A172 (cell line): ENCODE measurements at places on chromosomes 16 and 17. TPM values are rescaled to one million over a fixed set of nuclear protein-coding genes. Genes with fewer than 3 reads are reported as not detected.
A peak's percentile ranks its signal among the peaks of the same experiment; 100 is the strongest.

The OTOP3 gene
- not detected in 2 replicates for total RNA-seq

The SLFN13 gene
- total RNA-seq: 0.52 and 0.84 TPM in 2 replicates

The KRTAP3-1 gene
- not detected in 2 replicates for total RNA-seq

The RGS11 gene
- 0.07 TPM in 1 of 2 replicates, not detected in the other for total RNA-seq

The AOC2 gene
- total RNA-seq: 0.10 TPM in 1 of 2 replicates, not detected in the other

The PTX4 gene
- not detected in 2 replicates for total RNA-seq

GRCh38 chr16:77434530-77435271 is at the start of gene ADAMTS18:
Gene ADAMTS18 (minus strand): TSS chr16:77435034. CDS start chr16:77434695, 339 bp downstream.
- DNase-seq: no peak

DNA sequence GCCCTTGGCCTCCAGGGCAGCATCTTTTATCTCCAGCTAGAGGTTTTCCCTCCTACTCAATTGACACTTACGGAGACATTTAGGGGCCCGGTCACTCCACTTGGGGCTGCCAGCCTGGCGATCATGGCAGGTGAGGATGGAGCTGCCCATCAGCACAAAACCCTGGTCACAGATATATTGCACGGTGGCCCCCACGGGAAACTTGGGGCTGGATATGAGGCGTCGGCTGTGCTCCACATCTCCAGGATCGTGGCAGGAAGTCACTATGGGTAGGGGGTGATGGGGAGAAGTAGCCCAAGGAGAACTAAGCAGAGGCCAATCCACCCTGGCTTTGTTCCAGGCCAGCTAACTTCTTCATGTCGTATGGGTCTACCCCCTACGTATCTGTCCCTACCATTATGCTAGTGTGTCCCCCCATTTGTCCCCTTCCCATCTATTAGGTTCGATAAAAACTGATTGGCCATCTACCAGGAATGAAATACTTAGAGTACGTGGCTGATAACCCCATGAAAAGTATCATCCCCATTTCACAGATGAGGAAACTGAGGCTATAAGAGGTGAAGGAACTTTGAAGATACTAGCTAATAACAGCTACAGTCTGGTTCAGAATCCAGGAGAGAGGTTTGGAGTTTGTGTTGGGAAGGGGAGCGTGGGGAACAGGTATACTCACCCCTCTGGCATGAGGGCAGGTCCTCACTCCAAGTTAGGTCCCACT is 6.1 kb upstream of the PHF12 start:
- DNase-seq: no peak

DNA sequence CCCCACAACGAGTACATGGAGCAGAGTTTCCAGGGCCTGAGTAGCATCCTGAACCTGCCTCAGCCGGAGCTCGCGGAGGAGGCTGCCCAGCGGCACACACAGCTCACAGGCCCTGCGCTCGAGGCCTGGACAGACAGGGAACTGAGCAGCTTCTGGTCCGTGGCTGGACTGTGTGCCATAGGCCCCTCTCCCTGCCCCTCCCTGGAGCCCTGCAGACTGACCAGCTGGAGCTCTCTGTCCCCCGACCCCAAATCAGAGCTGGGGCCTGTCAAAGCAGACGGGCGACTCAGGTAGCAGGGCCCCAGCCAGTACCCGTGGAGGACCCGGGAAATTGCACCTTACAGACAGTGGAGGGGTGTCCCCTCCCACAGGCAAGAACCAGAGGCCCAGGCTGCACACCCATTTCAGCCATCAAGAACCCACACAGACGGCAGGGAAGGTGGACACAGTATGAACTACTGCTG is 13.0 kb downstream of the MRPL27 start:
- DNase-seq: no peak

DNA sequence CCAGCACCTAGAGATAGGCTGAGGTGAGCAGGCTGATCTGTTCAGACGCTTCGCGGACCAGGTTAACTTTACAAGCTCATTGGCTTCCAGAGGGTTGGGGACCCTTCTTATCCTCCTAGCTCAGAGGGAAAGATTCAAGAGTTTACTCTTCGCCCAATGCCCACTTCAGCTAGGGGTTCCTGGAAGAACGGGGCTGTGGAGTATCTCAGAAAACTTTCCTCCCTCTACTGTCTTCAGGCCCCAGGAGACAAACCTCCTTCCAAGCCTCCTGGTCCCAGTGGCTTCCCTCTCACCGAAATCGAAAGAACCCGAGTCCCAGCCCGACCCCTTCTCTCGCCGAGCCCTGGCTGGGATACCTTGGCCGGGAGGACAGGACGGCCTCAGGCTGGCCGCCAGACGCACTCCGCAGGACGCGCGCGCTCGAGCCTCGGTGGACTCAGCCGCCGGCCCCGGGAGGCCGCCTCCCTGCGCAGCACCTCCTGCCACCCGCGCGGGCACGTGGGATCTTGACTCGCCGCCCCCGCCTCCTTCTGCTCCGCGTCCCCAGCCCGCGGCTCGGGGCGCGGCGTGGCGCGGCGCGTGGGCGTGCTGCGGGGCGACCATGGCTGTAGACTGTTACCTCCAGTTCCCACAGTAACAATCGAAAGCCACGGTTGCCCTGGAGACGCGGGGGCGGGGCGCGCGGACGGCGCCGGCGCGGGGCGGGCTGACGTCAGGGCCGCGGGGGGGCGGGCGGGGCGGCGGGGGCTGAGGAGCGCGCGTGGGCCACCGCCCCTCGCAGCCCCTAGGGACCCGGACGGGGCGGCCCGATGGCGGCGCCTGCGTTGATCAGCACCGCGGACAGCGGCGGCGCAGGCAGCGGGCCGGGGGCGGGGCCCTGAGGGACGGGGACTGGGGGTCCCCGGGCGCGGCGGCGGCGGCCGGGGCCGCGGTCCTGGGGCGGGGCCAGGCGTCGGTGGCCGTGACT is 5.3 kb upstream of the HIC1 start:
- no peak for DNase-seq

DNA sequence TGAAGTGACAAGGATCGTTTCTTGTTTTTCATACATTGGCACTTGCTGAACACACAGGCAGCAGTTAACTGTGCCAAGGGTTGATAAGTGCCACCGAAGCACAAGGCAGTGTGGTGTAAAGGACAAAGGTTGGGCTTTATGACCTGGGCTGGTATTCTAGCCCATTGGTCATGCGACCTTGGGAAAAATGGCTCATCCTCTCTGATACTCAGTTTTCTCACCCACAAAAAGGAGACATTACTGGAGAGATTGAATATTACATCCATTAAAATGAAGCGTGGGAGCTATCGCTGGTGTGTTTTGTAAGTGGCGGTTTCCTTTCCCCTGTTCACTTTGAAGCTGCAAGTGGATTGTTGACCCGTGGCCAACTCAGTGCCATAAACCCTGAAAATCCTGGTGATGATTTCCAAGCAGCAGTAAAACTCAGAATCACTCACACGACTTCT is 216.9 kb downstream of the HAPSTR1 start:
- DNase-seq: no peak

DNA sequence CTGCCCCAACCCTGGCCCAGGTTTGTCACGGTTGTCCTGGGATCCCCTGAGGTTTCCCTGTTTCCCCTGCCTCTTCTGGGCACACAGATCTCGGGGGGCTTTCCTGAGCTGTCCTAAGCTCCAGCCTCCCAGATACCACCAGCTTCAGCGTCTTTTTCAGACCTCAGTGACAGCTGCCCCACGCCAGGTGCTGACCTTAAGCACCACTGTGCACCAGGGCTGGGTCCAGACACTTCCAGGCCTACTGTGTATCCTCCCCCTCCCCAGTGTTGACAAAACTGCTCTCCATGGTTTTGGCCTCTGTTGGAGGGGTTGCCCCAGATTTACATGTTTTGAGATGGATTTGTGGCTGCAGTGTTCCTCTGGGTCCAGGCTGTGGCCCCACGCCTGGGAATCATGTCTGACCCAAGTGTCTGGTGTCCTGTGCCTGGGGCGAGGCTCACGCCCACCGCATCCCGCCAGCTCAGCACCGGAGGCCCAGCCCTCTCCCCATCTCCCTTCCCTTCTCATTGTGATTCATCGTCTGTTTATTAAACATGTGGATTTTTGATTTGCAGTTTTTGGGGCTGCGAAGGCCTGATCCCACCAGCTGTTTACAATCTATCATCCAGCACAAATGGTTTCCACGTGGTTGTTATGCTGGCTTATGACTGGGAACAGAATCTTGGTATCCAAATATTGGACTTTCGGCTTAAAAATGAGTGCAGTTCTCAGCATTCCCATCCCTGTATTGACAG is 82.1 kb downstream of the METRNL start:
- no peak for DNase-seq

DNA sequence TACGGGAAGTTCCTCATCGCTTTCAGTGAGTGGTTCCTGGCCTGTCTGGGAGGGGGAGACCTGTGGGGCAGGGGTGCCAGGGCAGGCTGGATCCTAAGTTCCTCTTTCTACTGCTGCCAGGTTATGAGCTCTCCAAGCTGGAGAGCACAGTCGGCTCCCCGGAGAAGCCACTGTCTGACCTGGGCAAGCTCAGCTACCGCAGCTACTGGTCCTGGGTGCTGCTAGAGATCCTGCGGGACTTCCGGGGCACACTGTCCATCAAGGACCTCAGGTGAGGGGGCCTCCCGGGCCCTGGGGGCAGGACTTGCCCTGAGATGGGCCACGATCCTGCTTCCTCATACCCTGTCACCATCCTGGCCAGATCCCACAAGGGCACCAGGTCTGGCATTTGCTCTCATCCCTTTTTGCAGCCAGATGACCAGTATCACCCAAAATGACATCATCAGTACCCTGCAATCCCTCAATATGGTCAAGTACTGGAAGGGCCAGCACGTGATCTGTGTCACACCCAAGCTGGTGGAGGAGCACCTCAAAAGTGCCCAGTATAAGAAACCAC is 5.1 kb downstream of the PRSS8 start:
- DNase-seq: no peak

DNA sequence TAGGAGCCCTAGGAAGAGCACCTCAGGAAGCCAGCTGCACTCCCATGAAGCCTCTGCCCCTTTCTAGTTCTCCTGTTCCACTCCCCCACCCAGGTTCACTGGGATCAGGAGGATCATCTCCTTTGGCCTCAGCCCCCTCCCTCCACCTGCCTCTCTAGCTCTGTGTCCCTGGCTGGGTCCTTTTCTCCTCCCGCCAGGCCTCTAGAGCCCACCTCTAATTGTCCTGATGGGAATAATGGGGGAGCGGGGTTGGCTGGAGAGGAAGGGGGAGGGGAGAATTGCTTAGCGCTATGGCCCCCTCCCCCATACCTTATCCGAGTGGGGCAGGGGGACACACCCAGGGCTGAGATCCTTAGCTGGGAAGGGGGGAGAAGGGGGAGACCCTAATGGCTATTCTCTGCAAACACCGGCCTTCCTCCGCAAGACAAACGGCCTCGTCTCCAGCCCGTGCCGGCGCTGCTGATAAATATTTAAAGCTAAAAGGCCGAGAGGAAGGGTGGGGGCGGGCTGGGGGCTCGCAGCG is 997 bp downstream of the HOXB7 start:
- DNase-seq: peak; percentile 8

DNA sequence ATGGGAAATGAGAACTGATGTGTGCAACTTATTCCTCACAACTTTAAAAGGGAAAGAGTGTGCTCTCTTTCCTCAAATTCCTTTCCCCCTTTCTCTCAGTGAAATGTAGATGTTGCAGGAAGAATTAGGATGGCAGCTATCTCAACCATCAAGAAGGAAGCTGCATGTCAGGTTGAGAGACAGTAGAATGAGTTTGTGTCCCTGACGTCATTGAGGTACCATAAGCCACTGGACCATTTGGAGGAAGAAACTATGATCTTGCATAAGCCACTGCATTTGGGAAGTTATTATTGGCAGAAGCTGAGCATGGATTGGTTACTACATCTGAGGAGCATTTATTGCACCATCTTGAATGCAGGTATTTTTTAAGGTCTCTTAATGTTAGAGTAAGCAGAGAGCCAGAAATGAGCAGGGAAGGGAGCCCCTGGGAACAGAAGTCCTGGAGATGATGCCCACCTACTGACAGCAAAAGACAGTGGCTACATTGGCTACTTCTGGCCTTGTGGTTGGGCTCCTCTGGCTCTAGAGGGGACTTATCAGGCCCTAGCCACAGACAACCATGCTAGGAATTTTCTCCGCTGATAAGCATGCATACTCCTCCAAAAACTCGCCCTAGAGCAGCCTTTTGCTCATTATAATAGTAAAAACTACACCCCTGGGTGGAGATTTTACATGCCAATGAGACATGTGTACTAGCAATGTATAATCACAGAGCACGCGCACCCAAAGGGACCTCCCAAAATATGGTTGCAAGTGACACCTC is 249.0 kb upstream of the SALL1 start:
- no peak for DNase-seq

DNA sequence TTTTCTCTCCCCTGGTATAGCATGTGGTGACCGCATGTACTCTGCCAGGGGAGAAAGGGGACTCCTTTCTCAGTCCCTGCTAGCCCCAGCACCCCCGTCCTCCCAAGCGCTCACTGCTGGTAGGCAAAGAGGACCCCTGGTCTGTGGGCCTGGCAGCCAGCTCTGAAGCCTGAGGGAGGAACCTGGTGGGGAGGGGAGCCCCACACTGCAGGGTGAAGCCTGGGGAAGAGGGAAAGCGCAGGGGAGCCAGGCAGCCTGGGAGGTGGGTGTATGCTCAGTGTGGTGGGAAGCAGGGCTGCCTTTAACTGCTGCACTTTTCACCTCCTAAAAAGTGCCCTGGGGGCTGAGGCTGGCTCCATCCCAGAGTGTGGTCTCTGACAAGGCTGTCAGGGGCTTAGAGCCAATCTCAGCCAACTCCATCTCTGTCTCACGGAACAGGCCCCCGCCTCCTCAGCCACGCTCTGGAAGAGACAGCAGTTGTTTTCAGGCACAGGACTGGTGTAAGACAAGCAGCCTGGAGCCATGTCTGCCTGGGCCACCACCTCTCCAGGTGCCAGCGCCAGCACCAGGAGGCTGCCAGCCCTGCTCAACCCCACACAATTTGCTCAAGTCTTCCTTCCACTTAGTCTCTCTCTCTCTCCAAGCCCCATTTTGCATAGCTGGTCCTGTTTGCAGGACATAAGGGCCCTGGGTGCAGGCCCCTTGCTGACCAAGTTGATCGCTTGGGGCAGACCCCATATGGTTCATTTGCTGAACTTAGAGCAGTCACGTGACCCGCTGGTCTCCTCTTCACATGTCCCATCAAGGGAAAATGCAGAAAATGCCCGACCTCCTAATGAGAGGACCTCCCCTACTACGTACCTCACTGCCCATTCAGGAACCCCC is 14.7 kb upstream of the TBX2 start:
- DNase-seq: no peak

DNA sequence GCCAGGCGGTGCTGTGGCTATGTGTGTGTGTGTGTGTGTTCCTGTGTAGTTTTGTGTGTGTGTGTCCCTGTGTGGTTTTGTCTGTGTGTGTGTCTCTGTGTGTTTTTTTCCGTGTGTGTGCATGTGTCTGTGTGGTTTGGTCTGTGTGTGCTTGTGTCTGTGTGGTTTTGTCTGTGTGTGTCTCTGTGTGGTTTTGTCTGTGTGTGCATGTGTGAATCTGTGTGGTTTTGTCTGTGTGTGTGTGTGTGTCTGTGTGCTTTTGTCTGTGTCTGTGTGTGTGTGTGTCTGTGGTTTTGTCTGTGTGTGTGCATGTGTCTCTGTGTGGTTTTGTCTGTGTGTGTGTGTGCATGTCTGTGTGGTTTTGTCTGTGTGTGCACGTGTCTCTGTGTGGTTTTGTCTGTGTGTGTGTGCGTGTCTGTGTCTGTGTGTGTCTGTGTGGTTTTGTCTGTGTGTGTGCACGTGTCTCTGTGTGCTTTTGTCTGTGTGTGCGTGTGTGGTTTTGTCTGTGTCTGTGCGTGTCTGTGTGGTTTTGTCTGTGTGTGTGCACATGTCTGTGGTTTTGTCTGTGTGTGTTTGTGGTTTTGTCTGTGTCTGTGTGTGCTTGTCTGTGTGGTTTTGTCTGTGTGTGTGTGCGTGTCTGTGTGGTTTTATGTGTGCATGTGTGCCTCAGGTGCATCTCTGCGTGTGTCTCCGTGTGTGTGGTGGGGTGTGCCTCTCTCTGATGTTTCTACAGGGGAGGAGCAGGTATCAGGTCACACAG is 62.3 kb downstream of the ZDHHC7 start:
- no peak for DNase-seq

- DNase-seq: no peak
Measured at GRCh38 chr17:62150471-62150870, 85.4 kb upstream of the MED13 start.
